ENCODE measurements at places on chromosomes 12 and 14. TPM values are rescaled to one million over a fixed set of nuclear protein-coding genes. Genes with fewer than 3 reads are reported as not detected.

CELA1 gene
- total RNA-seq: not detected

DNA sequence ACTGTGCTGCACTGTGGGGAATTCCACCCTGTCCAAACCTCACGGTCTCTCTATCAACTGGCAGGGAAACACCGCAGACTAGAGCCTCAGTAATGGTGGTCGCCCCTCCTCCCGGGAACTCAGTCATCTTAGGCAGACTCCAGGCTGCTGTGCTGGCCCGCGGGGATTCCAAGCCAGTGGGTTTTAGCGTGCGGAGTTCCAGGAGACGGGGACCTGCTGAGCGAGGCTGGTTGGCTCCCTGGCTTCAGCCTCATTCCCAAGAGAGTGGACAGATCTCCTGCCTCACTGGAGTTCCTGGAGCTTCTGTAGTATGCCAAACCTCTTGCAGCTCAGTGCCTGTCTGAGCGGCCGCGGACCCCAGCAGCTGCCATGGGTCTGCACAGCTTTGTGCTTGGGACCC is 455.6 kb downstream of the CCDC91 start:
- no peak overlapping the region for H3K4me3 ChIP-seq
- H3K27ac ChIP-seq: no peak overlapping the region
- H3K27me3 ChIP-seq: no peaks in the 10 kb centered on the region
- DNase-seq: no peak

LRRC74A gene
- not detected for total RNA-seq

CDKL1 gene
- total RNA-seq: 0.59 TPM

- no peak for DNase-seq
- no peaks in the 10 kb centered on the region for H3K4me1 ChIP-seq
- no peaks in the 10 kb centered on the region for H3K27me3 ChIP-seq
- H3K4me3 ChIP-seq: no peak overlapping the region
- no peak overlapping the region for H3K27ac ChIP-seq
- H3K36me3 ChIP-seq: no peaks in the 10 kb centered on the region
These were observed 475.5 kb downstream of the NAV3 start for GRCh38 chr12:78306236-78306635.

DNA sequence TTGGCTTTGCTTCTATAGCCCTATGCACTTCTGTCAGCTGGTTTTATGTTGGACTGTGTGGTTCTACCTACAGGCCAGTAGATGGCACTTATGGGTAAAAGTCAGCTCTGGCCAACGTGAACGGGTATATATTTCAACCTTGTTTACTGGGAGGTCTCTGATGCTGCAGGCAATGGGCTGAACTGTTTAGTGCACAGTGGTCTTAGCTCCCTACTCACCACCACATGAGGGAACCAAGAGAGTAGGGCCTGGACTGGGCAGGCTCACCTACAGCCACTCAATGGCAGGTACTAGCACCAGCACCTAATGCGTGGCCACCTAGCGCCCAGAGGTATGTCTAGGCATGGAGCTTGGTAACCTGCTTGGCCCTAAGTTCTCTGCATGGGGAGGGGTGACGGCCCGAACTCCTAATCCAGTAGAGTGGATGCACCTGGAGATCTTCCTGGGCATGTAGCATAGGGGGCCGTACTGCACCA is 481.8 kb downstream of the TMEM117 start:
- no peak overlapping the region for H3K27ac ChIP-seq
- H3K4me3 ChIP-seq: no peak overlapping the region
- H3K27me3 ChIP-seq: no peaks in the 10 kb centered on the region
- no peaks in the 10 kb centered on the region for H3K36me3 ChIP-seq

RDH12 gene
- 0.13 TPM for total RNA-seq

DNA sequence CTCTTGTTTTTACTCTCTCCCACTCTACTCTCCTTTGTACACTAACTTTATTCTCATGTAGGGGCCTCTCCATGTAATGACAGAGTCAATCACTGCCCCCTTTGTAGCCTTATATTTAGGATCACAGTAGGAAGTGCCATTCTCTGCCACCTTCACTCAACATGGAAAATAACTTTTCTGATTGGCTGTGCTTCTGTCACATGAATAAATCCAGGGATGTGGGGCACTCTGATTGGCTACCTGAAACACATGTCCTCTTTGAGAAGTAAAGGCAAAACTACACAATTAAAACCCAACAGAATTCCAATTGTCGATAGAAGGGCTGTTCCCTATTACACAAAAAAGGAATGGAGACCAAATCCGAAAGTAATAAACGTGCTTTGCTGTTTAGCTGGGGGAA is at the start of gene RNASE9:
Gene RNASE9, minus strand, starts transcription at position 87 of the 400 bp plus-strand sequence.
- H3K27ac ChIP-seq: no peak within 1 kb of the TSS
- no peaks in the 10 kb centered on the region for H3K4me1 ChIP-seq
- no peak within 1 kb of the TSS for H3K4me3 ChIP-seq
- H3K27me3 ChIP-seq: no peaks in the 10 kb centered on the region

IL22 gene
- total RNA-seq: not detected

- no peak for DNase-seq
- H3K27me3 ChIP-seq: peaks cover 6% of the 10 kb centered on the region
- no peak overlapping the region for H3K27ac ChIP-seq
- no peaks in the 10 kb centered on the region for H3K36me3 ChIP-seq
These were observed 10.9 kb downstream of the NOC4L start for GRCh38 chr12:132154941-132155770.

DNA sequence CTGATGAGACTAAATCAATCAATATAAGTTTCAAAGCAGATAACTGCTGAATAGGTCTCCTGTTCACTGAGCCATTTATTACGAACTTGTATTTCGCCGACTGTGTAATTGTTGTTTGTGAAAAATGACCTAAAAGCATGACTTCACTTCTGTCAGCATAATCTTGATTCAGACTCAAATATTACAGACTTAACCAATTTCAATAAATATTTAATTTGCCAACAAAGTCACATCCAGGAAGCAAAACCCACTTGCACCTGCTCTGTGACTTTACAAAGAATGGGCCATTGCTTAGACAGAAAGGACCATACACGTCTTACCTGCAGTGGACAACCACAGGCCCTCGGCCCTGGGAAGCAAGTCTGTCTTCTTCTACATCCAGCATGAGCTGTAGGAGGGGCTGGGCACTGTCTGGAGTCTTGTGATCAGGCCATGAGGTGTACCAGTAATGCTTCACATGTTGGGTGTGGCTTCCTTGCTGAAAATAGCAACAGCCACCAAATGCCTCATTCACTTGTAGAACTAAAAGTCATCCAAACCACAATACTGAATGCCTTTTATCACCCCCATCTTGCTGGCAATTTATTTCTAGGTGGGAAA is 23.5 kb upstream of the PTPRB start:
- no peaks in the 10 kb centered on the region for H3K27me3 ChIP-seq
- H3K36me3 ChIP-seq: no peaks in the 10 kb centered on the region
- H3K4me1 ChIP-seq: no peaks in the 10 kb centered on the region
- H3K4me3 ChIP-seq: no peak overlapping the region

DNA sequence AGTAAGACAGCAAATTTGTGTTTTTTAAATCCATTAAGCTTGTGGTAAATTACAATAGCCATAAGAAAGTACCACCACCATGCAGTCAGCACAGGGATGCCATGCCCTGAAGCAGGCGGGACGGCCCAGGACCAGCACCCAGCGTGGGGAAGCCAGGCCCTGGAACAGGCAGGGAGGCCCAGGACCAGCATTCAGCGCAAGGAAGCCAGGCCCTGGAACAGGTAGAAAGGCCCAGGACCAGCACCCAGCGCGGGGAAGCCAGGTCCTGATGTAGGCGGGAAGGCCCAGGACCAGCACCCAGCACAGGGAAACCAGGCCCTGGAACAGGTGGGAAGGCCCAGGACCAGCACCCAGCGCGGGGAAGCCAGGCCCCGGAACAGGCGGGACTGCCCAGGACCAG is 13.2 kb downstream of the CHFR start:
- no peaks in the 10 kb centered on the region for H3K27me3 ChIP-seq
- peaks cover 60% of the 10 kb centered on the region for H3K36me3 ChIP-seq
- DNase-seq: no peak
- no peak overlapping the region for H3K4me3 ChIP-seq
- H3K27ac ChIP-seq: no peak overlapping the region

- H3K36me3 ChIP-seq: no peaks in the 10 kb centered on the region
- no peak for DNase-seq
- H3K4me1 ChIP-seq: peaks cover 10% of the 10 kb centered on the region
- H3K27ac ChIP-seq: no peak overlapping the region
These were observed 30.3 kb upstream of the FOXN3 start for GRCh38 chr14:89447182-89447944.

DNA sequence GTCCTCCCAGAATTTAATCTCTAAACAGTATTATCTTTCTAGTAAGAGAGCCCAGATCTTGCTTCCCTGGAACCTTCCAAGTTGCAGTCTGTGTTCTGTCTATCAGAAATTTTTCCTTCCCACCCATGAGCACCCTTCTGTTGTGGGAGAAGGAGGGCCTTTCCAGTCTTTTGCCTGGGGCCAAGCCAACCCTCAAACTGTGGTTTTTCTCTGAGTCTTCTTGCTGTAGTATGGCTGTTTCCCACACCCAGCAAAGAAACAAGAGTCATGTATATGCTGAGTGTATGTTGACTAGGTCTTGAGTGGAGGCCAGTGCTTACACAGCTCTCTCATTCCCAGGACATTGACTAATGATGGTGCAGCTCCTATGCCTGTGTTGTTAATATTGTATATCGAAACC is 104.5 kb downstream of the TGFB3 start:
- H3K27me3 ChIP-seq: no peaks in the 10 kb centered on the region
- no peaks in the 10 kb centered on the region for H3K36me3 ChIP-seq
- H3K27ac ChIP-seq: no peak overlapping the region
- no peaks in the 10 kb centered on the region for H3K4me1 ChIP-seq
- no peak for DNase-seq

DNA sequence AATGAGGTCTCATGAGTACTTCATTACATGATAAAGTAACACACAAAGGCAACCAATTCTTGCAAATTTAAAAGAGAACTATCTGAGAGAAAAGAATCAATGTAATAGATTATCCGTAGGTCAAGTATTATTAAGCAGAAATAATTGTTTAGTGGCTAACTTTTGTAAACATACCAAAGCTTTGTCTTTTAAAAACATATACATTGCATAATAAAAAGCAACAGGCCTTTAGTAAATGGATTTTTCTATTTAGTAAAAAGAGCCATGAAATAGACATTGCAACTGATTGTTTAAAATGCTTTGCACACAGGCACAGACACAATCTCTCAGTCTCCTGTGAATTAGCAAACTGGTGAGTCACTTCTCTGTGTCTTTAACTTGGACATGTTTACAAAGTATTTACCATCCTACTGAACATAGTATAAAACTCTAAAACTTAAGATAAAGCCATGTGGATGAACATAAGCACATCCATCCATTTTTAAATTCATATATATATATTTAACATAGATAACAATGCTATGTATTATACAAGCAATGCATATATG is 518.7 kb upstream of the MGAT4C start:
- no peaks in the 10 kb centered on the region for H3K36me3 ChIP-seq
- H3K4me3 ChIP-seq: no peak overlapping the region
- DNase-seq: no peak
- no peak overlapping the region for H3K27ac ChIP-seq
- H3K27me3 ChIP-seq: no peaks in the 10 kb centered on the region

GRCh38 chr14:54796961-54797360 is 105.7 kb downstream of the GCH1 start:
- H3K27ac ChIP-seq: no peak overlapping the region
- no peak overlapping the region for H3K4me3 ChIP-seq
- no peaks in the 10 kb centered on the region for H3K27me3 ChIP-seq
- no peaks in the 10 kb centered on the region for H3K36me3 ChIP-seq

DNA sequence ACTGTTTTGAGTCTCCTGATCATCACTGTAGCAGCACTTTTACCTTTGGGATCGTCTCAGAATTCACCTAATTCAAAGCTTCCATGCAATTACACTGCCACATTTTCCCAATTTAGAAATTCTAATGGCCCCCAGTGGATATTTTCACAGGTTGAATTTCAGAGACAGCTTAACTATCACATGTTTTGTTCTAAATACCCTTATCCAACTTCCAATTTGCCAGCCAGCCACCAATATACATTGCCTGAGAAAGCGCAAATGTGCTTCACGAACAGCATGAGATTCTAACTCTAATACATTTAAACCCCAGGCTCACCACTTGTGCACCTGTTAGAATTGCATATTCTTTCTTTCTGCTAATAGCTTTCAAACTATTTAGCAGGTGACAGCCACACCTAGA is 1160.9 kb upstream of the TMEM132C start:
- H3K4me3 ChIP-seq: no peak overlapping the region
- no peaks in the 10 kb centered on the region for H3K36me3 ChIP-seq
- H3K27me3 ChIP-seq: no peaks in the 10 kb centered on the region
- H3K27ac ChIP-seq: no peak overlapping the region
- H3K4me1 ChIP-seq: no peaks in the 10 kb centered on the region

DNA sequence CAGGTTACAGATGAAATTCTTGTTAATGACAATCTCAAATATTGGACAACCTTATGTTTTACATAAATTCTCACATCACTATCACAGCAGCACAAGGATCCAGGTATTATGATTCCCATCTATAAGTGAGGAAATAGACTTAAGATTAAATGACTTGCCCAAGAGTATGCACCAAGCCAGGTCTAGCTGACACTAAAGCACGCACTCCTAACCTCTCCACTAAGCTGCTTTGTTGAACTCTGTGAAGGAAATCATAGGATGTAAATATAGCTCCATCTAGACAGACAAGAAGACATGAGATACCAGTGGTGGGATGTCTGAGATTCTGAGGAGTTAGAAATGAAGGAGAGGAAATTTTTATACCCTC is 87.9 kb downstream of the PHLDA1 start:
- DNase-seq: no peak
- H3K4me3 ChIP-seq: no peak overlapping the region
- no peaks in the 10 kb centered on the region for H3K4me1 ChIP-seq
- H3K36me3 ChIP-seq: no peaks in the 10 kb centered on the region
- no peaks in the 10 kb centered on the region for H3K27me3 ChIP-seq
- no peak overlapping the region for H3K27ac ChIP-seq

DNA sequence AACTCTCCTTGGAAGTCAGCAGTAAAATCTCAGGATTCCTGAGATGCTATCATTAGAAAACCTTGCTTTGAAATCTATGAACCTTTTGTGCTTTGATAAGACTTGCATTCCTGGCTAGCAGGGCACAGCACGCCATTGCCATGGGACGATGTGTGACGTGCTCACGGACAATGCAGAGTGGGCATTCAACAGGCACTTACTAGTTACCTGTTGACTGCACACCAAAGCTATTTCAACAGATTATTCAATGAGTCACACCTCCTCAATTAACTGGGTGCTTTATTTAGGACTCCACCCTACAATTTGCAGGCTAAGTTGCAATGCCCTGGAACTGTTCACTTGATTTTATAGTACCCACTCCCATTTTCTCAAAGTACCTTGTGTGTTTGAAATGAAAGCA is 11.3 kb downstream of the NOS1 start:
- no peak overlapping the region for H3K27ac ChIP-seq
- H3K36me3 ChIP-seq: no peaks in the 10 kb centered on the region
- no peak for DNase-seq
- peaks cover 2% of the 10 kb centered on the region for H3K4me1 ChIP-seq
- H3K27me3 ChIP-seq: no peaks in the 10 kb centered on the region

Data from gastrocnemius medialis (tissue), 4 donors.